ENCODE measurements at places on chromosomes 3 and 15. TPM values are rescaled to one million over a fixed set of nuclear protein-coding genes. Genes with fewer than 3 reads are reported as not detected.

FGF7 gene
- 0.03 TPM for total RNA-seq

CD276 gene
- 131 TPM for total RNA-seq

ATG7 gene
- 36.7 TPM for total RNA-seq

GPR176 gene
- 248 TPM for total RNA-seq

SPATA12 gene
- total RNA-seq = 0.10 TPM

CD200 gene
- 51.9 TPM for total RNA-seq

MAN2C1 gene
- total RNA-seq = 131 TPM

IQGAP1 gene
- 159 TPM for total RNA-seq

ZBTB47 gene
- total RNA-seq = 2.8 TPM

STAB1 gene
- total RNA-seq = 3.0 TPM

GOLGA8R gene
- total RNA-seq = 0.17 TPM

ACOX2 gene
- 0.31 TPM for total RNA-seq

MOBP gene
- not detected for total RNA-seq

C3orf52 gene
- total RNA-seq = 16.6 TPM

FOXL2 gene
- 3.5 TPM for total RNA-seq

PGBD4 gene
- total RNA-seq = 0.66 TPM

MAGI1 gene
- total RNA-seq = 63.8 TPM

PEAK1 gene
- total RNA-seq = 34.1 TPM

TUSC7 gene
- total RNA-seq = not detected

TNIK gene
- 49.2 TPM for total RNA-seq

PP2D1 gene
- not detected for total RNA-seq

SLC30A4 gene
- 0.04 TPM for total RNA-seq

C3orf62 gene
- total RNA-seq = 5.4 TPM

COLQ gene
- 0.66 TPM for total RNA-seq

CORO2B gene
- total RNA-seq = 2.8 TPM

ROPN1B gene
- not detected for total RNA-seq

TEX9 gene
- total RNA-seq = 19.6 TPM

MORC1 gene
- total RNA-seq = not detected

GCHFR gene
- total RNA-seq = 44.2 TPM

CASR gene
- total RNA-seq = 0.56 TPM

PIERCE2 gene
- 3.8 TPM for total RNA-seq

GTPBP8 gene
- 47.1 TPM for total RNA-seq

RLBP1 gene
- total RNA-seq = not detected

Measured in GM23338 (cell line).